ENCODE measurements at places on chromosomes 16 and 17. TPM values are rescaled to one million over a fixed set of nuclear protein-coding genes. Genes with fewer than 3 reads are reported as not detected.
A peak's percentile ranks its signal among the peaks of the same experiment; 100 is the strongest.

- DNase-seq, result no peak
Observed at GRCh38 chr17:2547176-2547575, 35.5 kb upstream of the METTL16 start.

GRCh38 chr17:29369831-29370735 lies 20.1 kb upstream of the TAOK1 start:
- DNase-seq, result peak; percentile 92

The PRR29 gene
- 36.8 TPM for total RNA-seq

The TMEM92 gene
- total RNA-seq, result 8.0 TPM
